Frontal cortex (tissue), 4 donors: ENCODE measurements at places on chromosomes 3 and 15.

GRCh38 chr3:153442799-153443487 is 280.9 kb downstream of the RAP2B start:
- no peak for DNase-seq

- DNase-seq = no peak
These were observed 5.1 kb downstream of the RNU6-1 start for GRCh38 chr15:67834581-67835296.

GRCh38 chr3:119913021-119913420 is 131.1 kb downstream of the NR1I2 start:
- DNase-seq = no peak

DNA sequence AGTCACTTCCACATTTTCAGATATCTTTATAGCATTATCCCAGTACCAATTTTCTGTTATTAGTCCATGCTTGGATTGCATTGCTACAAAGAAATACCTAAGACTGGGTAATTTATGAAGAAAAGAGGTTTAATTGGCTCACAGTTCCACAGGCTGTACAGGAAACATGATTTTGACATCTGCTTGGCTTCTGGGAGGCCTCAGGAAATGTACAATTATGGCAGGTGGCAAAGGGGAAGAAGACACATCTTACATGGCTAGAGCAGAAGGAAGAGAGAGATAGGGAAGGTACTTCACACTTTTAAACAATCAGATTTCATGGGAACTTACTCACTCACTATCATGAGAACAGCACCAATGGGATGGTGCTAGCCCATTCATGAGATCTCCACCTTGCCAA is 172.3 kb upstream of the GPR149 start:
- DNase-seq = no peak

GRCh38 chr15:100464888-100465287 is 63.9 kb downstream of the CERS3 start:
- DNase-seq = no peak

- DNase-seq = no peak
These were observed 312.3 kb downstream of the SV2B start for GRCh38 chr15:91412138-91412928.

GRCh38 chr3:113499081-113499480 is 15.9 kb downstream of the SPICE1 start:
- DNase-seq = no peak

DNA sequence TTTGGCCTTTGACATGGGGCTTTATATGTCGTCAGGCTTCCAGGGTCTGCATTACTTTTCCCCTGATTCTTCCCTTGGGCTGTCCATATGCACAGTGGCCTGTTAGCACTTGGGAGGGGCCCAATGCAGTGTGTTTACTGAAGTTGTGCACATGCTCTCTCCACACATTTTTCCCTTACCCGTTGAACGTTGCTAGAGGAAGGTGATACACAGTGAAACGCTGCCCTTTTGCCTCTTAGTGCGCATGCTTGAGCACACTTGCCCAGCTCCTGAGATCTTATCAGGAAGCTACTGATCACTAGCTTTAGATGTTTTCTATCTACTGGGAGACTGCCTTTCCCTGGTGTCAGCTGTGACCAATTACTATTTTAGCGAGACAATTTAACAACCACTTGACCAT is 1198.0 kb downstream of the ROBO1 start:
- no peak for DNase-seq

DNA sequence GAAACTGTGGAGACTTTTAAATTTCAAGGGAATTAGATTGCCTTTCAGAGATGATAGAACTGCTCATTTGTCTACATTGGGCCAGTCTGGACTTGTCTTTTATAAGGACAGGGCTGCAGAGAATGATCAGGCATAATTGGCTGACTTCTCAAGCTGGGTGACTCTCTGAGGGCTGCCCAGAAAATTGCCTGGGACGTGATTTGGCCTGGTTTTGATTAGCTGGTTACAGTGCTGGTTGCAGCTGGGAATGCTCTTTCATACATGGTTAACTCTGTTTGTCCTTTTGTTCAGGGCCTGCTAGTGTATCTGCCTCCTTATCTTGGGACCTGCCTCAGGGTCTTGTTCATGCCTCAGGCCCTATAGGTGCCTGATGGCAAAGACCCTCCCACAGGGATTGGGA is 245.6 kb downstream of the CLSTN2 start:
- no peak for DNase-seq

GRCh38 chr3:172404237-172404962 is 43.9 kb downstream of the GHSR start:
- no peak for DNase-seq

DNA sequence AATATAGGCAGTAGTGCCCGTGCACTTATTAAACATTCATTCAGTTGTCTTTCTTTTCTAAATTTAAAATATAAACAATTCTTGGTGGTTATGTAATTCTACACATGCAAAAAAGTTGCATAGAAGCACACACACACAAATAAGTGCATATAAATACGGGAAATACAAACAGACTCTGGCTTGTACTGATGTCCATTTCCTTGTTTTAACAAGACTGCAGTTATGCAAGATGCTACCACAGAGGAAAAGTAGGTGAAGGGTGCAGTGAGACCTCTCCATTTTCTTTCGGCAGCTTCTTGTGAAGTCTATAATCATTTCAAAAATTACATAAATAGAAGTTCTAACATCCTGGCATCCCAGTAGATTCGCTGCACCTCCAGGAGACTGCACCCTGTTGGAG is 130.6 kb upstream of the BCL6 start:
- DNase-seq = no peak

- no peak for DNase-seq
These were observed 38.2 kb downstream of the PCSK6 start for GRCh38 chr15:101451266-101451799.

- no peak for DNase-seq
These were observed 13.1 kb upstream of the ZBTB38 start for GRCh38 chr3:141355242-141355641.

- DNase-seq = no peak
These were observed 145.3 kb upstream of the PRR23C start for GRCh38 chr3:139189943-139190342.

GRCh38 chr15:68651916-68652525 is 73.2 kb downstream of the CORO2B start:
- peak; percentile 56 for DNase-seq

DNA sequence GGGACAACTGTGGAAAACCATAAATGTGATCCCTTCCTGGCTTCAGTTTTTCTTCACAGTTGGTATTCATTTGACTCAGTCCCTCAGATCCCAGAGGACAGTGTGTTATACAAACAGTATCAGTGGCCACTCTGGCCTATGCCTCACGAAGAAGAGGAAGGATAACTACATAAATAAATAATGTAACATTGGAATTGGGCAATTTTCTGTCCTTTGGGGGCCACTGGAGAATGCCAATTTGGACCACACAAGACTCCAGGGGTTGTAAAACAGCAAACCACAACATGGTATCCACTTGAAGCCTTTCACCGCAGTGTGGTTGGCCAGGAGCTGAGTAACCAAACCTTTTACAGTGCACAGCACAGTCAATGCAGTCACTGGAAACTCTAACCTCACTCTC is 1077.0 kb downstream of the ROBO2 start:
- DNase-seq = no peak

DNA sequence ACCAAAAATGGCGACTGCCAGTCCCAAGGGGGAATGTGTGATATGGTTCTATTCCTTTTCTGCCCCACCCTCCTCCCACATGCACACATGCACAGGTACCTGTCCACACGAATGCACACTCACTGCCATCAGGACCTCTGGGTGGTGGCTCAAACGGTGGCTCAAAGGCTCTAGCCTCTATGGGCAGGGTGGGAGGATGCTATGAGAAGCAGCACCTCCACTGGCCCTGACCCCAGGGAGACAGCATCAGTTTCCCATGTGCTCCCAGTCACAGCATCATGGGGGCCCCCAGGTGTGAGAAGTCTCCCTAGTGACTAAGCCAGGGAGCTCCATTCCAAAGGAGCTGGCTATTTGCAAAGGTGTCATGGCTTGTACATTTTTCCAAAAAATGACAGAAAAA is 15.9 kb downstream of the SEMA3G start:
- DNase-seq = no peak

DNA sequence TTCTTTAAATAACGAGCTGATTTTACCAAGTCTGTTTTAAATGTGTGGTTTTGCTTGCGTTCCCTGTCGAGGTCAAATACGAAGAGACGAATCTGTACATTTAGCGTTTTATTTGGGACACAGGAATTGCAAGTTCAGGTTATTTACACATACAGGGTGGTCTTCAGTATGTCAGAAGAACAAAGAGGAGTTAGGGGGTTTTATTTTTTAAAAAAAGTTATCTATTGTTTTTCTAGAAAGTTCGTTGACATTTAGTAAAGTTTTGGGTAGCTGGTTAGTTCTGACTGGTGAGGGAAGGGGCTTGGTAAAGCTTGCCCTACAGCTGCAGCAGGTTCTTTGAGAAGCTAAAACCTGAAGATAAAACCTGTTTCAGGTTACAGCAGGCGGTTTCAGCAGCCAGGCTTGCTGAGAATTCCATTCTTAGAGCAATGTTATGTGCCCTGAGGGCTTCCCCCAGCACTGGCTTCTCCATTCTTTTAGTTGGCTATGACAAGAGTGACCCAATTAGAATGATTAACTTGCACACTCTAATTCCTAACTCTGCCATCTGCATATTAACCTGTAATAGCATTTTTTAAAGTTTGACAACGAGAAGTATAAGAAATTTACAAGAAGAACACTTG is 815 bp upstream of the ZNF280D start:
- no peak for DNase-seq

GRCh38 chr15:56894601-56895000 is 23.8 kb upstream of the TCF12 start:
- no peak for DNase-seq

GRCh38 chr3:73401616-73402279 is 223.0 kb downstream of the PDZRN3 start:
- no peak for DNase-seq

DNA sequence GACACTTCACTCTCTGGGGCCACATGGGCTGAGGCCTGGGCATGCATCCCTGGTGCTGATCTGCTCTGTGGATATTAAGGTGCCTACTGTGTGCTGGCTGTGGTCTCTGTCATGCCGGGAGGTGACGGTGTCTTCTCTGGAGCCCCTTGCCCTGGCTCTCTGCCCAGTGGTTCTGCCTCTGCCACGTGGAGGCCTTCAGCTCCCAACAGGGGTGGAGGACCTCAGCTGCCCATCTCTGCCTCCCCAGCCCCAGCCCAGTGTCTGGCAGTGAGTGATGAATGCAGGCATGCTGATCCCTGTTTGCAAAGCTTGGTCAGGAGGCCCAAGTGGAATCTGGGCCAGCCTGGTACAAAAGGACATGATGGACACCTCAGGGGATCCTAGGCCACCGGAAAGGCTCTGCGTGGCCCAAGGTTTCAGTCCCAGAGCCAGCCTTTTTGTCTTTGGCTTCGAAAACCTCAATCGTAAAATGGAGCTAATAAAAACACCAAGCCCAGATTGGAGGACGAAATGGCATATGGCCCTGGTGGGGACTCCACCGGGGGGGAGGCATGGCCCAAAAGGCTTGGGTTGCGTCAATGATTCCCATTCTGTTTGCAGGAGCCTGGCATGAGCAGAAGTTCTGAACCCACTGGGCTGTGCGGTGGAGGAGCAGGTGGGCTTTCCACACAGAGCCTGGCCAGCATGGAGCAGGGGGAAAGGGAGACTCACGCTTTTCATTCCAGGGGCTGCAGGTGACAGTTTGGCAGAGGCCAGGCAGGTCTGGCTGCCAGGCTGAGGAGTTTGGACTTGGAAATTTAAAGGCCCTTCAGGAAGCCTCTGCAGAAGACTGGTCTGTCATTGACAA is 54.7 kb upstream of the KLF13 start:
- no peak for DNase-seq

GRCh38 chr3:51949121-51949520 is 6.1 kb upstream of the GPR62 start:
- DNase-seq = no peak

DNA sequence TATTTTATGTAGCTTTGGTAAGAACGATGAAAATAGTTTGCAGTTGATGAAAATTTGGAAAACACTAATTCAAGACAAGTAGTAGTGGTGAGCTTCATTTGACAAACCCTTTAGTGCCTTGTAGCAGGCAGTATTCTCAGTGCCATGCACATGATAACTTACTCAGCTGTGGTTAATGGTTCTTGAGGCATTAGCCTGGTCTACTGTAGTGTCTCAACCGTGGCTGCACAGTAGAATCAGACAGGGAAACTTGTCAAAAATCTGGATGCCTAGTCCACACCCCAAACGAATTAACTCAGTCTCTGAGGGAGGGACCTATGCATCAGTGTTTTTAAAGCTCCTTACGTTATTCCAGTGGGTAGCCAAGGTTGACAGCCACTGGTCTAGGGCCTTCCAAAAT is 45.4 kb downstream of the PSMD6 start:
- DNase-seq = no peak

- DNase-seq = no peak
These were observed 166.3 kb downstream of the NECTIN3 start for GRCh38 chr3:111237946-111238345.

DNA sequence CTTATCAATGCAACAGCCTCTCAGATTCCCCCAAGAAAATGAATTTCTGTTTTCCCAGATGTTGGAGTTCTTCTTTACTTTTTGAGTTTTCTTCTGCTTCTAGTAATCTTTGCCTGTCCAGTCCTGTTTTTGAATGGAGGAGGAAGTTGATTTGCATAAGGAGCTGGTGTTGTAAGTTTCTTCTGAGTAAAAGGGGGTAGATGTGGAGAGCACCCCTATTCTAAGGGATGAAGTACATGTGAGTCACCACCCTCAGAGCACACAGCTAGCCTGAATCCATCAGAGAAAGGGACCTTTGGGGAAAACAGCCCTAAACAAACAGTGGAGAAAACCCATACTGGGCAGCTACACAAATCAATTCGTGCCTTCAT is 34.5 kb downstream of the ACAA1 start:
- DNase-seq = no peak

DNA sequence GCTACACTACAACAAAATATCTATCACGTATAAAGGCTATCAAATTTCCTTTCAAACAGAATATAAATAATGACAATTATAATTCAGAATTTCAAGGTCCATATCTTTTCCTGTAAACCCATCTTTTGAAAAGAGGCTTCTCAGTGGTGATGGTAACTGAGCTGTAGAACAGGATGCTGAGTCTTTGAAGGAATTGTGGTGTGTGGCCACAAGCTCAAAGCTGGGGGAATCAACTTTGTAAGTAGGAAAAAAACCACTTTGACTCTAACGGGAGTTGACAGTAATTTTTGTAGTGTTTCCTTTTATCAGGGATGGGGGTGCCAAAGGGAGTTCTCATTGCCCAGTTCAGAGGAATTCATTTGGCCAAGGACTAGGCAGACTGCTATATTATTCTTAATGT is 13.3 kb upstream of the ZCWPW2 start:
- no peak for DNase-seq

- DNase-seq = no peak
These were observed 66.1 kb downstream of the TPRA1 start for GRCh38 chr3:127524296-127524896.

DNA sequence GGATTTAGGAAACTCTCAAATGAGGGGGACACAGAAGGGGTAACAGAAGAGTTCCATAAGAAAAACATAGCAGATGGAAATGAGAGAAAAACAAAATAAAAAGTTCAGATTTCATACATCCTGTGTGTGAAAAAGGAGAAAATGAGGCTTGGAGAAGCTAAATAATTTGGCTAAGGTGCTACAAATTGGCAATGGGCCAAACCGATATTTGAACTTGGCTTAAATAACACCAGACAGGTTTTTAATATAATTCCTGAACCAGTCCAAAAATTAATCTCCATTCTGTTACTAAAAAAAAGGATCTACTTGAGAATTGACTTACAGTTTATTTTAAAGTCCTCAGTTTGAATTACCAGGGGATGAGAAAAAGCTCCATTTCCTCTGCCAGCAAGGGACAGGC is 342.9 kb upstream of the DPH6 start:
- DNase-seq = no peak
